Activated CD4-positive, alpha-beta T cell treated with anti-CD3 and anti-CD28 coated beads, Interleukin-2, amount 10 ng/mL, durations not matched to agents 7 days and 5 days (primary cell): ENCODE measurements at places on chromosomes 7 and 10.

GRCh38 chr10:2955064-2955463 is 112.3 kb upstream of the PFKP start:
- DNase-seq: no peak

- DNase-seq: no peak
These were observed 117.9 kb downstream of the SND1 start for GRCh38 chr7:127769696-127770400.

GRCh38 chr10:11138314-11139033 is 120.8 kb downstream of the CELF2 start:
- DNase-seq: no peak

- no peak for DNase-seq
These were observed 2.2 kb downstream of the BHLHA15 start for GRCh38 chr7:98213296-98213887.

DNA sequence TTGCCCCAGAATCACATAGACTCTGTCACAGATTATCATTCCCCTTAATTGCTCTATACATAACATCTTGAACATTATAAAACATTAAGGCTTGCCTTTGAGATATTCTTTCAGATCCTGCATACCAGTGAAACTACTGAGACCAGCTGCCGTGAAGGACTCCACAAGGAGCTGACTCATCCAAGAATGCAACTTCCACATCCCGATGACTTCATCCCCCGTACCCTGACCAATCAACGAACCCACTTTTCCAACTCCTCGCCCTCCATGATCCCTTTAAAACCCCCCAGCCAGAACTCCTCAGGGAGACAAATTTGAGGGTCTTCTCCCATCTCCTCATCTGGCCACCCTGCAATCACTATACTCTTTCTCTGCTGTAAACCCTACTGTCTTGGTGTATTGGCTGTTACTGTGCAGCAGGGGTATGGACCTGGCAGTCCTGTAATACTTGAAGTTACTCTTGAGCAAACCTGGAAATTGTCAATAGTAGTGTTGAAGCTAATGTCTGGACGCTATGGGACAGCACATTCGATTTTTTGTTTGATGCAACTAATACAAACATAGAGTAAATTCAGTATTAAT is 49.8 kb downstream of the HTR5A start:
- no peak for DNase-seq

DNA sequence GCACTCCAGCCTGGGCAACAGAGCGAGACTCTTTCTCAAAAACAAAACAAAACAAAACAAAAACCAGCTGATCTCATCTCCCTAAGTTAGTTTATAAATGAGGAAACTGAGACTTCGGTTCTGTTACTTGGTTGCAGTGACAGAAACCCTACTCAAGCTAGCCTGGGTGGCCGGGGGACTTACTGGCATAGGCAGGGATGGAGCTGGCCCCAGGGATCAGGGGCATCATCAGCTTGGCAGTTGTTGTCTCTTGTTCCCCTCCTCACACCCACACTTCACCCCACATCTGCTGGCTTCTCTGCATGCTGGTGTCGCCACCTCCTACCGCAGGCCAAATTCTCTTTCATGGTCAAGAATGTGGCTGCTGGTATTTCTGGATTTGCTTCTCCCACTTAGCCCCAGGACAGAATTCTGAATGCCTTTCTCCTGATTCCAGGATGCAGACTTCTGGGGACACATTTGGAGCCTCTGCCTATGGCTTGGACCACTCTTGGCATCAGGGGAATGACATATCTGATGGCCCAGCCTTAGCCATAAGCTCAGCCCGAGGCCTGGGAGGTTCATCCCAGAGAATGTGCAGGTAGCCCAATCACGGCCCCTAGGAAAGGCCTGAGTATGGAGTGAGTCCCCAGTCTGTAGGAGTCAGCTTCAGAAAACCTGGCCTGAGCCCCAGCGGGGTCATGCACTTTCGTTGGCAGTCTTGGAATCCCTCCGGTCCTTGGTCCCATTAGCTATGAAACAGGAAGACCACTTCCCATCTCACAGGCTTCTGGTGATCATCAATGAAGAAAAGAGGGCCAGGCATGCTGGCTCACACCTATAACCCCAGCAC is 41.6 kb upstream of the CTBP2 start:
- DNase-seq: no peak
